Activated CD4-positive, alpha-beta T cell treated with anti-CD3 and anti-CD28 coated beads, Interleukin-2, amount 10 ng/mL, durations not matched to agents 24 days and 14 days (primary cell): ENCODE measurements at places on chromosomes 16 and 17. TPM values are rescaled to one million over a fixed set of nuclear protein-coding genes. Genes with fewer than 3 reads are reported as not detected.

- H3K27ac ChIP-seq: no peak overlapping the region
- no peak for DNase-seq
- no peak overlapping the region for H3K4me3 ChIP-seq
- H3K27me3 ChIP-seq: no peaks in the 10 kb centered on the region
- peaks cover 5% of the 10 kb centered on the region for H3K4me1 ChIP-seq
Observed at GRCh38 chr17:56810891-56811775, 22.6 kb downstream of the C17orf67 start.

DNA sequence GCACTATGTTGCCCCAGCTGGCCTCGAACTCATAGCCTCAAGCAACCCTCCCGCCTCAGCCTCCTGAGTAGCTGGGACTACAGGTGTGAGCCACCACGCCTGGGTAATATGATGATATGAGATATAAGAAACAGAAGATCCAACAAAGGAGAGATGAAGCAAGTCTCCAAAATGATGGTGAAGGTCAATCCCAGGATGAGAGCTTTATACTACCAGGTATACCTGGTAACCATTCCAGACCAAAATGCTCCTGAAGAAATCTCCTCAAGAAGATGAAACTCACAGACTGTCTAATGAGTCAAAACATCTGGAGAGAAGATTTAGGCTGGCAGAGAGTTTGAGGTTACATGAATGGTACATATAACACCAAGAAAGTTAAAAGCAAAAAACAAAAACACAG, 24.5 kb downstream of the INTS2 start:
- H3K27me3 ChIP-seq: no peaks in the 10 kb centered on the region
- DNase-seq: no peak
- no peak overlapping the region for H3K27ac ChIP-seq
- peaks cover 45% of the 10 kb centered on the region for H3K36me3 ChIP-seq
- peaks cover 2% of the 10 kb centered on the region for H3K4me1 ChIP-seq
- H3K4me3 ChIP-seq: no peak overlapping the region

DNA sequence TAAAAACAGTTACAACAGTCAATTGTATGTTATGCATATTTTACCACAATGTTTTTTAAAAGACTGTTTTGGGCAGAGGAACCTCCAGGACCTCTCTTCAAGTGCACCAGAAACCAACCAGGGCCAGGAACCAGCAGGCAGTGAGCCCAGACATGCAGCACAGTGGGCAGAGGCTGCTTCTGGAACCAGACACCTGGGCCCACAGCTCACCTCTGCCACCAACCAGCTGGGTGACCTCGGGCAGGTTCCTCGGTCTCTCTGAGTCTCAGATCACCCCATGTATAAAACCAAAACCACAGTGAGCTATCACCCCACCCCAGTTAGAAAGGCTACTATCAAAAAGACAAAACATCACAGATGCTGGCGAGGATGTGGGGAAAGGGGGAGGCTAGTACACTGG, 161.0 kb downstream of the C16orf95 start:
- H3K4me1 ChIP-seq: no peaks in the 10 kb centered on the region
- H3K4me3 ChIP-seq: no peak overlapping the region
- no peak overlapping the region for H3K27ac ChIP-seq
- no peaks in the 10 kb centered on the region for H3K36me3 ChIP-seq

- peaks cover 8% of the 10 kb centered on the region for H3K4me1 ChIP-seq
- DNase-seq: peak; percentile 78
- H3K27me3 ChIP-seq: peaks cover 5% of the 10 kb centered on the region
- H3K36me3 ChIP-seq: peaks cover 29% of the 10 kb centered on the region
Observed at GRCh38 chr16:2148714-2149629, 547 bp downstream of the RAB26 start.

DNA sequence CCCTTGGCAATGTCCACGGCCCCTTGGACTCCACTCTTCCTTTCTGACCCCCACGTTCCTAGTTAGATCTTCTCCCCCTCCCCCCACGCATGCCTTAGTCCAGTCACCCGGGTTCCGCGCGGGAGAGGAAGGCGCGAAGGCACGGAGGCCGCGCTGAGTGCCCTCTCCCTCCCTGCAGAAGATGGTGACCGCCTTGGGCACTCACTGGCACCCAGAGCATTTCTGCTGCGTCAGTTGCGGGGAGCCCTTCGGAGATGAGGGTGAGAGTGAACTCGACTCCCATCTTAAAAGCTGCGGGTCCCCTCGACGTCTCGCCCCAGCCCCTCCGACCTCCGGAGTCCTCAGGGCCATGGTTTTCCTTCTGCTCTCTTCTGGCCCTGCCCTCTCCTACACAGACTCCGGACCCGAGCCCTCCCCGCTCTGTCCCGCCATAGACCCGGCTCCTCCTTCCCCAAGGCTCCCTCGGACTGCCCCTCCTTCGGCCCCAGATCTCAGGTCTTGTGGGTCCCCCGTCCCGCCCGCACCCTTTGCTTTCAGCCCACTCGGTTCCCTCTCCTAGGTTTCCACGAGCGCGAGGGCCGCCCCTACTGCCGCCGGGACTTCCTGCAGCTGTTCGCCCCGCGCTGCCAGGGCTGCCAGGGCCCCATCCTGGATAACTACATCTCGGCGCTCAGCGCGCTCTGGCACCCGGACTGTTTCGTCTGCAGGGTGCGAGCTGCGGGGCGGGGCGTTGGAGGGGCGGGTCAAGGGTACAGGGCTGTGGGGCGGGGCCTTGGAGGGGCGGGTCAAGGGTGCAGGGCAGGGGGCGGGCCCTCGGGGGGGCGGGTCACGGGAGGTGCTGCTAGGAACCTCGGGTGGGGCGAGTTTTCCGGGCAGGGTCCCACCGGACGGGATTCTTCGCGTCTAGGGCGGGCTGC, 4.6 kb downstream of the TGFB1I1 start:
- peaks cover 43% of the 10 kb centered on the region for H3K27me3 ChIP-seq
- DNase-seq: peak; percentile 93
- no peaks in the 10 kb centered on the region for H3K36me3 ChIP-seq
- H3K4me3 ChIP-seq: peak overlapping the region; percentile 90
- H3K27ac ChIP-seq: peak overlapping the region; percentile 66

DNA sequence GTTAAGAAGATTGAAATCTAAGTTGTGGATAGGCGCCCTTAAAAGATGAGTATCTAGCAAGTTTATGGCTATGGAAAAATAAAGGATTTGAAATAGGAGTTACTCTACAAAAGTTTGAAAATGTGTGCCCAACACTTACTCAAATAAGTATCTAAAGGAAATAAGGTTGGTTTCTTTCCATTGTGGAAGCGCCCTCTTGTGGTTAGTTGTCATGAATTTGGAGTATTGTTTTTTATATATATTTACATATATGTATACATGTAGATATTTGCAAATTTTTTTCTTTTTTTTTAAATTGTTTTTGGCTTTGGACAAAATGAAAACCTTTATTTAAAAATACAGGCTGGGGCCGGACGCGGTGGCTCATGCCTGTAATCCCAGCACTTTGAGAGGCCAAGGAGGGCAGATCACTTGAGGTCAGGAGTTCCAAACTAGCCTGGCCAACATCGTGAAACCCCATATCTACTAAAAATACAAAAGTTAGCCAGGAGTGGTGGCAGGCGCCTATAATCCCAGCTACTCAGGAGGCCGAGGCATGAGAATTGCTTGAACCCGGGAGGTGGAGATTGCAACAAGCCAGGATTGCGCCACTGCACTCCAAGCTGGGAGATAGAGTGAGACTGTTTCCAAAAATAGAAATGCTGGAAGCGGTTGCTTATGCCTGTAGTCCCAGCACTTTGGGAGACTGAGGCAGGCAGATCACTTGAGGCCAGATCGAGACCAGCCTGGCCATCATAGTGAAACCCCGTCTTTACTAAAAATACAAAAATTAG, 24.0 kb upstream of the VPS4A start:
- H3K4me1 ChIP-seq: no peaks in the 10 kb centered on the region
- H3K36me3 ChIP-seq: peaks cover 5% of the 10 kb centered on the region
- DNase-seq: peak; percentile 84
- no peaks in the 10 kb centered on the region for H3K27me3 ChIP-seq

DNA sequence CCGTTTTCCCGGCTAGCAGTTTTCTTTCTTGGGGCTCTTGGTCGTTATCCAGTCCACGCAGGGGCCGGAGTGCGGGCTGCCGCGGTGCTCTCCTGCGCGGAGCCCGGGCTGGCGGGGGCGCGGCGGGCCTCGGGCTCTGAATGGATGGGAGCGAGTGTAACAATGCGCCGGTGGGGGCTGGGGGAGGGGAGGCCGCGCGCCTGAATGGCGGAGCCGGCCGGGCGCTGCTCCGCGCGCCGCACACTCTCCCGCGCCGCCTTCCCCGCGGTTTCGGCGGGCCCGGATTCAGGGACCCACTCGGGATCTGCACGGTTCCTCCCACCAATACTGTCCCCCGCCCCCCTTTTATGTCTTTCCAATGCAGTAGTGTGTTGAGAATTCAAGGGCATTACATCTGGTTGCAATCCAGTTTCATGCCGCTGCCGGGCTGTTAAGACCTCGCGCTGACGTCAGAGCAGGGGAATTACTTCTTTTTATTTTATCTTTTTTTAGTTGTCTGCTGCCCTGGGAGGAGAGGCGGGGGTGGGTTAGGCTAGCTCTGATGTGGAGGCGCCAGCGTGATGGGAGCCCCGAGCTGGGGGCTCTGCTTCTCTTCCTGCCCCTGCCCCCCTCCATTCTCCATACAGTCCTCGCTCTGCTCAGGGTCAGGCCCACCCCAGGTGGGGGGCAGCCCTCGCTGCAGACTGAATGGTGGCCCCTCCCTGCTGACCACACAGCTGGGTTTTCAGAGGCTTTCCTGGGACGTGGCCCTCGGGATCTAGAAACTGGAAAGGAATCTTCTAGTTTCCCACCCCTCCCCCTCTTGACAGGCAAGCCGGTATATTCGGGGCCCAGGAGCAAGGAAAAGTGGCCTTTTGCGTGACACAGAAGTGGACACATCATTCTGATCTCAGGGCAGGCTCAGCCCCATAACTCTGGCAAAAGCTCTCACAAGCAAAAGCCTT, 1.8 kb downstream of the RAI1 start:
- peak overlapping the region; percentile 86 for H3K27ac ChIP-seq
- peaks cover 12% of the 10 kb centered on the region for H3K27me3 ChIP-seq
- peak; percentile 87 for DNase-seq
- H3K4me1 ChIP-seq: peaks cover 26% of the 10 kb centered on the region

DNA sequence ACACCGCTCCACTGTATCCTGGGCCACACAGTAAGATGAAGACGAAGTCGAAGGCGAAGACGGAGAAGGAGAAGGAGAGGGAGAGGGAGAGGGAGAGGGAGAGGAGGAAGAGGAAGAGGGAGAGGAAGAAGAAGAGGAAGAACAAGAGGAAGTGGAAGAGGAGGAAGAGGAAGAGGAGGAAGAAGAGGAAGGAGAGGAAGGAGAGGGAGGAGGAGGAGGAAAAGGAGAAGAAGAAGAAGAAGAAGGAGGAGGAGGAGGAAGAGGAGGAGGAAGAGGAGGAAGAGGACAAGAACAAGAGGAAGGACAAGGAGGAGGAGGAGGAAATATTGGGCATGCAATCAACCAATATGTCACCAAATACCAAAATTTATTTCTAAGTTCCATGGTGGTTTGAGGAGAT, 149.5 kb upstream of the ERCC4 start:
- H3K36me3 ChIP-seq: no peaks in the 10 kb centered on the region
- H3K4me1 ChIP-seq: no peaks in the 10 kb centered on the region
- no peak overlapping the region for H3K27ac ChIP-seq

GRCh38 chr17:81570964-81571363, 18.8 kb upstream of the FAAP100 start:
- no peak overlapping the region for H3K27ac ChIP-seq
- no peak overlapping the region for H3K4me3 ChIP-seq
- peaks cover 54% of the 10 kb centered on the region for H3K36me3 ChIP-seq
- H3K27me3 ChIP-seq: no peaks in the 10 kb centered on the region
- no peak for DNase-seq

DNA sequence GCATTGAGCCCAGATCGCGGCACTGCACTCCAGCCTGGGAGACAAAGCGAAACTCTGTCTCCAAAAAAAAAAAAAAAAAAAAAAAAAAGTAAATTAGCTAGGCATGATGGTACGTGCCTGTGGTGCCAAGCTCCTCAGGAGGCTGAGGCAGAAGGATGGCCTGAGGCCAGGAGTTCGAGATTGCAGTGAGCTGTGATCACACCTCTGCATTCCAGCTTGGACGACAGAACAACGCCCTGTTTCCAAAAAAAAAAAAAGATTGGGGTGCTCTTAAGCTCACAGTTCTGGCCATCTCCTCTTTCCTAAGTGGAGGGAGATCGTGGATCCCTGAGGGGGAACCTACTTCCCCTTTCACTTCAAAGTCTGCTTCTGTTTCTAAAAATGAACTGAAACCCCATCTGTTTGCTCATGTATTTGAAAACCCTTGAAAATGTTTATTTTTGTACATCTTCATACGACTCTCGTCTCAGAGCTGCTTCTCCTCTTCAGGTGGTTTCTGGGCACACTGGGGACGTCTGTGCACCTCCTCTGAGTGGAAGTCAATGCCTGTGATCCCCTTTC, 138.8 kb downstream of the PRKCA start:
- H3K27ac ChIP-seq: peak overlapping the region; percentile 68
- no peaks in the 10 kb centered on the region for H3K27me3 ChIP-seq
- peaks cover 50% of the 10 kb centered on the region for H3K36me3 ChIP-seq
- no peak for DNase-seq

GRCh38 chr17:6205033-6205432, 134.9 kb downstream of the WSCD1 start:
- H3K4me1 ChIP-seq: no peaks in the 10 kb centered on the region

DNA sequence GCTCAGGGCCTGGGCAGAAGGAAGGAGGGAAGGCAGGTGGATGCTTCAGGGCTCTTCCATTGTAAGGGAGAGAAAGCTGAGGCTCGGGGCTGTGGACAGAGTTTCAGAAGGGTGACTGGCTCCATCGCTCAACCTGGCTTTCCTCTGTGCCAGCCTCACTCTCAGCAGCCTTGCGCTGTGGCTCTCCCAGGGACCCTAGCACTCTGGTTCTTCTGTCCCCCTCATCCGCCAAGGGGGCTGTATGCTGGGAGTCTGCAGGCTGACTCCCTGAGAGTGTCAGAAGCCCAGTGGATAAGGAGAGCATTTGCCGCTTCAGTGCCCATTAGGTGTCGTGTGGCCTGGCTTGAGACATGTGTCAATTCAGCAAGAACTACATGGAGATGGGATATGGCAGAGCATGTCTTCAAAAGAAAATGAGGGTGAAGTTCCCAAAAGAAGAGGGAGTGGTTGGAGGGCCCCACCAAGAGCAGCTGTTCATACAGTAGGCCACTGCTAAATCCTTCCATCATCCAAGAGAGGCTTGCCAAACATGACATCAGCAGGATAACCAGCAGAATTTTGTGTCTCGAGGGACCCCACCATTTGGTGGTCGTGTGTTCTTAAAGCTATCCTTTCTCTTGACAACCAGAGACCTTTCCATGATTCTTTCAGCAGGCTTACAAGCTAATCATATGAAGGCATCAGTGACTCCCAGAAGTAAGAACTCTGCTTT, 148.2 kb downstream of the IRX5 start:
- H3K4me3 ChIP-seq: no peak overlapping the region
- H3K27ac ChIP-seq: no peak overlapping the region
- no peak for DNase-seq
- no peaks in the 10 kb centered on the region for H3K36me3 ChIP-seq
- no peaks in the 10 kb centered on the region for H3K4me1 ChIP-seq
- H3K27me3 ChIP-seq: no peaks in the 10 kb centered on the region

CTRB1 gene
- not detected in 2 replicates for total RNA-seq

PDE6G gene
- total RNA-seq: 3.7 and 5.7 TPM in 2 replicates

TMEM98 gene
- total RNA-seq: 0.43 and 0.82 TPM in 2 replicates

OR4D1 gene
- total RNA-seq: 0.07 and 0.14 TPM in 2 replicates

C17orf100 gene
- 1.8 and 1.9 TPM in 2 replicates for total RNA-seq

CCDC47 gene
- total RNA-seq: 81.8 and 82.9 TPM in 2 replicates

SLC52A1 gene
- 0.14 TPM in 2 replicates for total RNA-seq

WDR59 gene
- total RNA-seq: 80.6 and 91.5 TPM in 2 replicates

DPEP1 gene
- not detected in 2 replicates for total RNA-seq

SERPINF2 gene
- 0.12 and 0.16 TPM in 2 replicates for total RNA-seq
